A172 (cell line): ENCODE measurements at places on chromosomes 7 and 10.

- no peak for DNase-seq
Measured at GRCh38 chr7:44393238-44394111, 68.1 kb upstream of the CAMK2B start.

DNA sequence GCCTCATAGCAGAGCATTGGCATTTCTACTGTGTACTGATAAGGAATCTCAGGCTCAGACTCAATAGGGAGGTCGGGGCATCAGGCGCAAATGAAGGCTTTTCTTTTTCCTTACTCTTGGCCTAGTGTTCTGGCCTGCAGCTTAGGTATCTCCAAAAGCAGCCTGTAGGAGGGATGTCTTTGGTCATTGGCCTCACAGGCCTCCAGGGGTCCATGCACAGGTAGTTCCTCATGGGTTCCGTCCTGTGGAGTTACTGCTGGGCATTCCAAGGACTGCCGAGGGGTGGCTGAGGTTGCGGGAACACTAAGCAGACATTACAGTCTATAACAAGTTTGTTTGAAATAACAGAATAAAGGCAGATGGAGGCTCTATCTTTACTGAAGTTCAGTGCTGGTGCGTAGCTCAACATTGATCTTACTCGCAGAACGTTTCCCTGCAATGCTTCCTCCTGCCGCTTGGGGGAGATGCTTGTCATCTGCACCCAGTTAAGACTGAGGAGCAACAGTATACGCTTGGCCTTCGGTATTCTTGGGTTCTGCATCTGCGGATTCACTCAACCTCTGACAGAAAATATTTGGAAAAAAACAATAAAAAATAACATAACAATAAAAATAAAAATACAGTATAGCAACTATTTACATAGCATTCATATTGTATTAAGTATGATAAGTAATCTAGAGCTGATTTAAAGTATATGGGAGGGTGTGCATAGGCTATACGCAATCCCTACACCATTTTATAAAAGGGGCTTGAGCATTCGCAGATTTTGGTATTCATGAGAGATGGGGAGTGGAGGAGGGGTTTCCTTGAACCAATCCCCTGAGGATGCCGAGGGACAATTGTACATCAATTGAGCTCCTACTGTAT lies 58.9 kb downstream of the SH2D4B start:
- no peak for DNase-seq

DNA sequence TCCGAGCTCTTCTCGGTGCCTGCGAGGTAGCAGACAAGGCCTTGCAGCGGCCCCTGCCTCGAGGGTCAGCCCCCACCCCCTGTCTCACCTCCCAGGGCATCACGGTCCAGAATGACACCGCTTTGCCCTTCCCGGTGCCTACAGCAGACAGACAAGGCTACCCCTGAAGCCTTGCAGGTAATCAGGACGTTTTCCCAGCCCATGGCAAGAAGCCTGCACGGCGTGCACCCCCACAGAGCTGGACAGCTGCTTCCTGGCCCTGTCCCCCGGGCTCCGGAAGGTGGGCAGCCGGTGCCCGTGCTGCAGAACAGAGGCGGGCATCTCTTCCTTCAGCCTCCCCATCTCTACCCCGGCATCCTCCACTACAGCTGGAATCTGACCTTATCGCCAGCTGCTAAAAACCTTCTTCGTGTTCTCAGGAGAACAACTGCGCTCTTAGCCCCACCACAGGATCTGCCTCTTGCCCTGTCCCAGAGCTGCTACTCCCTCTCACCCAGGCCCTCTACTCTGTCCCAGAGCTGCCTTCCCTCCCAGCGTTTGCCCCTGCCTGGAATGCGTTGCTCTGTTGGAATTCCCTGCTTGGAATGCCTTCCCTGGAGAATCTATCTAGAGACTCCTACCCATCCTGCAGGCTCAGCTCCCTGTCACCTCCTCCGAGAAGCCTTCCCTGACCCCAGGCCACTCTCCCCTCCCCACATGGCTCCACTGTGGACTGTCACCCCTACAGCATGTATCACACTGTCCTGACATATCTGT lies 4.7 kb downstream of the MYL10 start:
- DNase-seq = no peak

- DNase-seq = no peak
Measured at GRCh38 chr7:66443946-66444345, 184.7 kb upstream of the KCTD7 start.

DNA sequence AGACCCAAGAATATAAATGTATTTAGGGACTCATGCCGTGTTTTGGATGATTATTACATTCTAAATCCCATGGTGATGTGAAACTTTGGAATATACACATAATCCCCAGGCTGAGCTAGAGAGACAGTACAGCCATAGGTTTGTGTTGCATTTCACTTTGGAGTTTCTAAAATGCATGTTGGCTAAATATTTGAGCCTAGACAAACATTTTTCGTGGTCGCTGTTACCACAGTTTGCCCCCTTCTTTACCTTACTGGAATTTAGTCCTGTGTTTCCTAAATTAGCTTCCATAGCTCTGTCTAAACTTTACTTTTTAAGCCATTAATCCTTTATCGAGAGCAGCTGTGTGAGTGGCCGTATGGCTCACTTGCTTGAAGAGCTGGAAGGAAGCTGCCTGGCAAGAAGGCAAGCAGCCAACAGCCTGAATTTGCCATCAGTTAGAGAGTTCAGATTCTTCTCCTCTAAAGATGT lies 192.0 kb downstream of the BICC1 start:
- DNase-seq = peak; percentile 23

DNA sequence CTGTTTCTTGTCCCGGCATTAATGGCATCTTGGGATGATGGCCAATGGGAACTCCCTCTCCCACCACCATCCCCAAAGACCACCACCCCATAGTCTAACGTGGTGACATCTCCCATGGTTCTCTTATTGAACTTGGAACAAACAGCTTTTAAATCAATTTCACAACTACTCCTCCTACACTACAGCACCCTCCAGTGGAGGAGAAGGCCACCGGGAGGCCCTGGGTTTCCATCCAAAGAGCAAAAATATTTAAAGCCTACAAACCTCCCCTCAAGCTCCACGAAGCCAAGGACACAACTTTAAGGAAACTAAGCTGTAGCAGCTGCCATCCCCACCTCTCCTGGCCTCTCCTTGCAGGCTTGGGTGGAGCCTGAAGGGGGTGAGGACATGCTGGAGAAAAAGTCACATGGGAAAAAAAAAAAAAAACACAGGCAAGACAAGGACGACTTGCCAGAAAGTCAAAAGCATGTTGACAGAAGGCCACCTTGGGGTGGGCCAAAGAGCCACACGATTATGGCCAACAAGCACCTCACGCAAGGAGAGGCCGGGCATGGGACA lies 94.0 kb upstream of the LANCL2 start:
- DNase-seq = no peak

- peak; percentile 73 for DNase-seq
Measured at GRCh38 chr10:79084012-79084971, 15.5 kb downstream of the ZMIZ1 start.

DNA sequence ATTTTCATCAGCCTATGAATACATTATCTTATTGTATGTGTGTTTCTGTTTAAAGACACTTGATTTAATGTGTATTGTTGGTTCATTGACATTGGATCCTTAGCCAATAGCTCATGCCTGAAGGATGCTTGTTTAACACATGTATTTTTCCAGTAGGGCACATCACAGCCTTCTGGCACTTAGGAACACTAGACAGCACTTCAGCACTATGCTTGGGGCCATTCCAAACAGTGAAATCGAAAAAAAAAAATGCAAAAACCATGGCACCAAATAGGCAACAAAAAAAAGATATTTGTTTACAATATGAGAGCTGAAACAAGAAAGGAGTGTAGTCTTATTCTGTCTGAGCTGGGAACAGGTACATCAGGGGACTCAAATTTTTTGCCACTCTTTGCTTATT lies 262.8 kb downstream of the SLC25A13 start:
- DNase-seq = no peak

GRCh38 chr7:24665564-24666294 lies 91.5 kb downstream of the GSDME start:
- DNase-seq = peak; percentile 63

GRCh38 chr10:56928714-56929113 lies 567.7 kb upstream of the ZWINT start:
- DNase-seq = peak; percentile 12

GRCh38 chr10:87685832-87686574 lies 26.3 kb downstream of the PAPSS2 start:
- no peak for DNase-seq

DNA sequence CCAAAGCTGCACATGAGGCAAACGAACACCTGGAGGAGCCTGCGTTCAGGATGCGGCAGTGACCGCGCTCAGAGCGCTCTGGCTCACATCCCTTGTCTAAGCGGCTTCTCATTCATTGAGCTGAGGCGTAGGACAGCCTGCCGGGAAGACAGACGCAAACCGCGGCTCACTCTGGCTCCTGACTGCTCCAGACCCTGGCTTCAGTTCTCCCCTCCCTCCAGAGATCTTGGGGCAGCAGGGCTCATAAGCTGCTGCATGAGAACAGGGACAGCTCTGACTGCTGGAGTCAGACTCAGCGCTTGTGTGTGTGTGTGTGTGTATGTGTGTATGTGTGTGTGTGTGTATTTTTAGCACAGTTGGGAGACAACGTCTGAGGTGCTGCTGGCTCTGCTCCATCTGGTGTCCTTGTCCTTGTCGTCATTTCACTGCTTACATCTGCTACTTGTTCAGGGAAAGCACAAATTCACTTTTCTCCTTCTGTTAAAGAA lies 15.8 kb upstream of the LYZL2 start:
- DNase-seq = no peak

- no peak for DNase-seq
Measured at GRCh38 chr10:98848361-98848760, 387.3 kb downstream of the HPSE2 start.
